Activated naive CD8-positive, alpha-beta T cell treated with anti-CD3 and anti-CD28 coated beads for 36 hours (primary cell): ENCODE measurements at places on chromosomes 5 and 9.

DNA sequence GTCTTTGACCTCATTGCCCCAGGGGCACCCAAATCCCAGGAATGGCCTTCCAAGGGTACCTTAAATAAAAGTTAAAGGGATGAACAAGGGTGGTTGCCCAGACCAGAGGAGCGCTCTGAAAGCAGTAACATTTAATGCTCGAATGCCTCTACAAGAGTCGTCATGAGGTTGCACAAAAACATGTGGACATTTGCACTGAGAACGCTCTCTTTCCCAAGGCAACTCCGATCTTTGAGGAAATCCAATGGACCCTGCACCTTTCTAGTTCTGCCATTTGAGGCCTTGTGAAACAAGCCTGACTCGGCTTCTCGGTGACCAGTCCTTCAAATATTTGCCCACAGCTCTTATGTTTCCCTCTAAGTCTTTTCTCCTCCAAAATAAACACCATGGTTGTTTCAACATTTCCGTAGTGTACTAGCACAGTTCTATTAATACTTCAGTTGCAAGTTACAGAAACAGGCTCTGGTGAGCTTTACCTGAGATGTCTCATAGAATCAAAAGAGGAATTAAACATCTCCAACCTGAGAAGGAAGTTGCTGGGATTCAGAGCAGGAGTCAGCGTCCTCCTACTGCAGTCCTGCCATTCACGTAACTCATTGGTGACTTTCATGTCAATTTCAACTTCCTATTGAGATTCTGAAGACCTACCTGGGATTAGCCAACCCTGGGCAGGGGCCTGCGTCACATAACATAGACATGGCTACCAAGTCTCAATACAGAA is 168.8 kb upstream of the RAI14 start:
- peaks cover 1% of the 10 kb centered on the region for H3K4me1 ChIP-seq
- DNase-seq, result no peak
- H3K27me3 ChIP-seq, result peaks cover 36% of the 10 kb centered on the region
- H3K36me3 ChIP-seq, result no peaks in the 10 kb centered on the region

GRCh38 chr5:172846677-172847076 is 12.6 kb downstream of the ERGIC1 start:
- H3K27ac ChIP-seq, result no peak overlapping the region
- no peak for DNase-seq
- H3K27me3 ChIP-seq, result no peaks in the 10 kb centered on the region
- peaks cover 35% of the 10 kb centered on the region for H3K4me1 ChIP-seq

DNA sequence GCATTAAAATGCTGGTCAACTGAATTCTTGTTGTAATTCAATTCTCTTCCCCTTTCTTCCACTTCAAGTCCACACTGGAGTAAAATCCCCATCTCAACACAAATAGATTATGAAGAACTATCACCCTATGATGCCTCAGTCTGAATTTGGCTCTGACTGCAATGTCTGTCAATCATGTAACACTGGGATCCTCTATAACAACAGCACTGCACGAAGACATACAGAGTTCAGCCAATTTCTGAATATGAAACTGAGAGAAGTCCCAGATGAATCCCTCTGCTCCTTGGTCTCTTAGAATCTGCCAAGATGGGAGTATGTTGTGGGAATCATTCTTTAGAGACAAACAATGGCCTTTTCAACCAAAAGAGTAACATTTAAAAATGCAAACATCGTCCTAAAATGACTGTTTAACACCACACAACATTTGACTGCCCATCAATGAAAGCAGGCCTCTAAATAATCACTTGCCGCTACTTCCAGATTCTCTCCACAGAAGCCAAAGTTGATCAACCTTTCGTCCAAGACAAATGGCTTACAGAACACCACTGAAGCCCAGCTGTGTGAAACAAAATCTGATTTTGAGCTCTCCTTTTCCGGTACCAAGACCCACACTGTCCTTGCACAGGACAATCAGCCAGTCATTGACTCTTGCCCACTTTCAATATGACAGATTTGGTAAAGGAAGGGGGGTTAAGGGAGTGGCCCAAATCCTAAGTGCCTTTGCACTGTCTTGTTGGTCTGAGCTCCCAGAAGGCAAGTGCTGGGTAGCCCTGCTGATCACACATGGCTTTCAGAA is 258.0 kb downstream of the EBF1 start:
- H3K4me1 ChIP-seq, result no peaks in the 10 kb centered on the region
- DNase-seq, result no peak
- no peak overlapping the region for H3K27ac ChIP-seq
- no peaks in the 10 kb centered on the region for H3K27me3 ChIP-seq

GRCh38 chr9:5191985-5192384 is 6.5 kb upstream of the INSL6 start:
- no peak overlapping the region for H3K4me3 ChIP-seq
- no peaks in the 10 kb centered on the region for H3K36me3 ChIP-seq
- H3K27ac ChIP-seq, result no peak overlapping the region

GRCh38 chr5:174338185-174339010 is 292.9 kb downstream of the NSG2 start:
- no peaks in the 10 kb centered on the region for H3K36me3 ChIP-seq
- peaks cover 25% of the 10 kb centered on the region for H3K27me3 ChIP-seq
- DNase-seq, result no peak
- no peak overlapping the region for H3K27ac ChIP-seq

GRCh38 chr9:88745276-88746001 is 210.5 kb downstream of the NXNL2 start:
- no peak overlapping the region for H3K27ac ChIP-seq
- no peak for DNase-seq
- peaks cover 24% of the 10 kb centered on the region for H3K27me3 ChIP-seq
- H3K4me1 ChIP-seq, result no peaks in the 10 kb centered on the region
- no peaks in the 10 kb centered on the region for H3K36me3 ChIP-seq

DNA sequence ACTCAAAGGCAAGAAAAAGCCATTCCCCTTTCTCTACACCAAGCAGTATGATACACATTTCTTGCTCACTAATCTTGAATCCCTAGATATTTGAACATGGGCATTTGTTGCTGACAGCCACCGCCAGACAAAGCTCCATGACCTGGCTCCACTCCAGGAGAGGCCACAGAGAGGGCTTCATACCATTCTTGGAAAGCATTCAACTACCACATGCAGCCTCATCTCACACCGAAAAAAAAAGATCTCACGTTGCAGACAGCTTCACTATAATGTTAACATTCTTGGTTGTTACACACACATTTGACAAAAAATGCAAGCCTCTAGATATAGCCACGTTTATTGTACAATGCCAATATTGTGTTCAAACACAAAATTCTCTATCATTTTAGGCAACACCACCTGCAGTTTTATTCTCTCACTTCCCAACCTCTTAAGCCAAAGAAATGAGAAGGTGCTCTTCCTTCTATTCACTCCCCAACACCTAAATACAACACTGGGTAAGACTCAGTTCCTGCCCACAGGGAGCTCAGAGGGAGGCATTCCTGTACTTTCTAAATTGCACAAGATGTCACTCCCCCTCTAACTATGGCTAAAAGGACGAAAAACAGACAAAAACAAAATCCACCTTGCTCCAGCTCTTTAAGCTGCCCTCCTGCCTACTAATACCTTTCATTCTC is 222.4 kb downstream of the TSSK1B start:
- H3K27ac ChIP-seq, result no peak overlapping the region
- no peak overlapping the region for H3K4me3 ChIP-seq
- H3K36me3 ChIP-seq, result no peaks in the 10 kb centered on the region

- no peaks in the 10 kb centered on the region for H3K36me3 ChIP-seq
- no peak for DNase-seq
- no peaks in the 10 kb centered on the region for H3K4me1 ChIP-seq
- H3K27me3 ChIP-seq, result no peaks in the 10 kb centered on the region
Observed at GRCh38 chr5:118405650-118406061, 582.7 kb downstream of the DTWD2 start.

- no peak overlapping the region for H3K27ac ChIP-seq
- no peaks in the 10 kb centered on the region for H3K4me1 ChIP-seq
- DNase-seq, result no peak
Observed at GRCh38 chr9:61665829-61666228, 476.0 kb downstream of the SPATA31A7 start.

DNA sequence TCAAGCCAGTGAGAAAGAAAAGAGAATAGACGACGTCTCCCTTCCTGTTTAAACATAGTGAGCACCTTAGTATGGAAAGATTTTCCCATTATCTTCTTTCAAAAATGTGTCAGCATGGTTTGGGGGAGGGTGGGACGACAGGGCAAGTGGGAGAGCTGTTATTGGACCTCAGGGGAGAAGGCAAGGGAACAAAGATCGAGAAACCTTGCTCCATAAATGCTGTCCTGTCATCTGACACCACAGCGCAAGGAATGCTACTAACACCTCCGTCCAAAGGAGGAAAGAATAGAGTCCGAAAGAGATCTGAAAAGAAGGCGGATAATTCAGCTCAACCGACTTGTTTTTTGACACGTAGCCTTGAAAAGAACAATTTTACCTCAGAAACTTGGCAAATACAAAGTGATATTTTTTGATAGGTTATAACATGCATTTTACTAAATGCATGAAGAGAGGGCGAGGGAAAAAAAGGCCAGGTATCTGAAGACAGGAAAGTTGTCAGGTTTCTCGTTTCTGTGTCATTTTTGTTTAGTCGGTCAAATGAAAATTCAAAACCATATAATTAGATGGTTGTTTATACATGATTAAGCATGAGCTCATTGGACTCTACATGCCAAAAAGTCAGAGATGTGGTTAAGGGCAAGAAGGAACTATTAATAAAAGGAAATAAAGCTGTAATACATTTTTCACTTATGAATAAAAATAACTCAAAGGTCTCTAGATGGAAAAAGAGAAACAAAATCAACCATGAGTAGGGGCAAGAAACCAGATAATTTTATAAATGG is 155.7 kb downstream of the GLIS3 start:
- DNase-seq, result no peak
- H3K27ac ChIP-seq, result no peak overlapping the region
- H3K4me1 ChIP-seq, result peaks cover 3% of the 10 kb centered on the region
- H3K36me3 ChIP-seq, result no peaks in the 10 kb centered on the region

DNA sequence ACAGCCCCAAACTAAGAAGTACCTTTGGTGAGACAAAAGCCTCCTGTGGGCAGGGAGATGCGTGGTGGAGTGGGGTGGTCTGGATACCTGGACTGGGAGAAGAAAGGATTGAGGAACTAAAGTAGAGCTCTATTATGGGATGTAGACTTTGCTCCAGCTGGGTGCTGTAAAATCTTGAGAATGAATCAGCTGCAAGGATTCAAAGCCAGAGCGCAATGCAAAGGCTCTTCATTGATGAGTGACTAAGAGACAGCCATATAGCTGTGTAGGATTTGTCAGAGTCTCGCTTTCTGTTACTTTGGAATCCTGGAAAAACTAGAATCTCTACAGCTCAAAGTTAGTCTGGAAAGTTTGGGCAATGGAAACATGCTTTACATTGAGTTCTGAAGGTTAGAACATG is 159.9 kb downstream of the TAF11L14 start:
- H3K4me1 ChIP-seq, result no peaks in the 10 kb centered on the region
- no peak overlapping the region for H3K27ac ChIP-seq
- no peaks in the 10 kb centered on the region for H3K36me3 ChIP-seq
- no peak for DNase-seq
- H3K27me3 ChIP-seq, result no peaks in the 10 kb centered on the region

DNA sequence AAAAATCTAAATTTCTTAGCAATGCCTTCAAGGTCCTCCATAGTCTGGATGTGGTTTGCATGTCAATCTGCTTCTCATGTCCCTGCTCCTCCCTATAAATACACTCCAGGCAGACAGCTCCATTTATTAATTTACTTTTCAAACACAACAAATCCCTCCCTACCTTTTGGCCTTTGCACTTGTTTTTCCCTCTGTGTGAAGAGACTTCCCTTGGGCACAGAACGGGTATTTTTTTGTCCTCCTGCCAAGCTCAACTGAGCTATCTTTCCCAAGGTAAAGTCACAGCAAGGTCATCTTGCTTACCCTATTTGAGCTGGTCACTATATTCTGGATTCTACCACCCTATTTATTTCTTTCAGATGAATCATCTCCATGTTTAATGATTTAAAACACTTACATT is 159.6 kb upstream of the ANKH start:
- DNase-seq, result no peak
- H3K4me1 ChIP-seq, result no peaks in the 10 kb centered on the region
- no peak overlapping the region for H3K27ac ChIP-seq
- H3K27me3 ChIP-seq, result peaks cover 37% of the 10 kb centered on the region

DNA sequence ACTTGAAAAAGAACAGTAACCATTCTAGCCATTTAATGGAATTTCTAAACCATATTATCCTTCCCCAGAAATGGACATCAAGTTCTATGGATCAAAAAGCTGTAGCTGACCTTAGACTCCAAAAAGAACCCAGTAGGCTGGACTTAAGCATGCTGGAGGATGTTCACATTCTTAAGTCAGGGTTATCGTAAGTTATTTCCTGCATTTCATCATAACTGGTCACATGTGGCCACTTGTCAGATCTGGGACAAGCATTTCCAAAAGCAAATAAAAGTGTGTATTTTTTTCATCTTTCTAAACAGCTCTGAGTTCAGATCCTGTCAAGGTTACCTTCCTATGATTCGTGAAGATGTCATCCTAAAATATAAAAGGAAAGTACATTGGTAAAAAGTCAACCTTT is 274.5 kb upstream of the PTGER4 start:
- no peak overlapping the region for H3K4me3 ChIP-seq
- no peak for DNase-seq
- H3K27ac ChIP-seq, result peak overlapping the region; percentile 99
- peaks cover 70% of the 10 kb centered on the region for H3K4me1 ChIP-seq
- no peaks in the 10 kb centered on the region for H3K27me3 ChIP-seq
- H3K36me3 ChIP-seq, result peaks cover 37% of the 10 kb centered on the region
